ENCODE measurements at places on chromosomes 7 and 10. TPM values are rescaled to one million over a fixed set of nuclear protein-coding genes. Genes with fewer than 3 reads are reported as not detected.

DNA sequence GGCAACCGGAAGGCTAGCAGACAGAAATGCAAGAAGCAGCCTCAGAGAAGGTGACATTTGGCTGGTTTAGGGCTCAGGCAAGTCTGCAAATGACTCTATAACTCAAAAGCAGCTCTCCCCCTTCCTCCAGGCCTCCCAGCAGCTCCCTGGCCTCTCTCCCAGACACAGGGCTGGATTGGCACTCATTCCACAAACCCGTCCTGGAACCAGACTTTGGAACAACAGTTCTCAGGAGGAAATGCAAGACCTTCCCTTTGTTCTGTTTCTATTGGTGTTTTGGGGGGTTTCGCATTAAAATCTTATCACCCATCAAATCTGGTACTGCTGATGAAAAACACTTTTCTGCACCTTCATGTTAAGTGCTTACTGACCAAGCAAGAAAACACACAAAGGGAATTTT lies 40.3 kb upstream of the EFCAB10 start:
- no peak for DNase-seq

GRCh38 chr10:87886635-87887034 lies 23.2 kb downstream of the PTEN start:
- no peak for DNase-seq

- no peak for DNase-seq
Observed at GRCh38 chr10:62231371-62231770, 37.3 kb downstream of the RTKN2 start.

GRCh38 chr7:104852386-104852785 lies 161.6 kb upstream of the KMT2E start:
- no peak for DNase-seq

DNA sequence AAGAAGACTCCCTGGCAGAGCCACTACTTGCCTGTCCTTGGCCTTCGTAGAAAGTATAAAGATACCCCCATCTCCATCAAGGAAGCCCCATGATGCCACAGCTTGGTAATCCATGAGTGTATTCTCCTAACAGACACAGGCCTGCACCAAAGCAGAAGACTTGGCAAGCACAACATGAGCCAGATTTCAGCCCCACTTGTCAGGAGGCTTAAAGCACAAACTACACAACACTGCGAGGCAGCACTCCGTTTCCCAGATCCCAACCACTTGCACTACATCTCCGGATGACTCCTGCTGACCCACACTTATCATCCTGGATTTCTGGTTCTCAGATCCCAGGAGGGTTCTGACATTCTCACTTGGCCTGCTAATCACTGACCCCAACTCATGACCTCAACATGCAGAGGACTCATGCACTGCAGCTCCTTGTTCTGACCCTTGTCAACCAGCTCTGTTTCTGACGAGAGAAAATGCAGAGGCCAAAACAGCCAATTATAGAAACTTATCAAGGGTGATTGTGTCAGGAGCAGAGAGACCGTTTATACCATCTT lies 100.8 kb downstream of the RELN start:
- no peak for DNase-seq

DNA sequence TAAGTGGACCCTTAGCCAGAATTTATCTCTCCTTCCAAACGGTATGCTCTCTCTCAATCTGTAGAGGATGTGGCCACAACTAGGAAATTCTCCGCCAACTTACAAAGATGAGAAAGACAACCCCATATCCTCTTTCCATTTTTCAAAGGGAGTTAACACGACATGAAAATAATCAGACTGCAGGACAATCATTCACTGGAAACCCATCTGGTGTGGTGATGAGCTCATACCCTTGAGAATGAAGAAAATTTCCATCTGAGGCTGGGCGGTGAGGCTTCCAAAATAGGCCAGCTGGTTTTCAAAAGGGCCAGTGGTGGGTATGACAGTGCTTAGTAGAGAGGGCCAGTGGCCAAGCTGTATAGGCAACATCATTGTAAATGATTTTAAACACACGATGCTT lies 369.6 kb downstream of the FRMD4A start:
- no peak for DNase-seq

DNA sequence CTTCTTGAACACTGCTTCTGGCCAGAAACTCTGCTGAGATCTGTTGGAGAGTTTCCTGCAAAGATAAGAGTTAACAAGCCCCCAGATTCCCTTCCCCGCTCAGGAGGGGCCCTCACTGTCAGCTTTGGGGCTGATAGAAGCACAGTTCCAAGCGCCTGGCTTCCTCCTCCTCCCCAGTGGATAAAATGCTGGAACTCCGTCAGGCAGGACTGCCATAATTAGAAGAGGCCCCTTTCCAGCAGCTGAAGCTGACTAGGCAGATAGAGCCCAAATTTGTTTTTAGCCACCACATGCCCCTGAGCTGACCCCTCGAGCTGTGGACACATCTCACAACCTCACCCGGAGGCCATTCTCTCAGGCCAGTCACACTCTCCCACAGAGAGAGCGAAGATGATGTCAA lies 89.4 kb downstream of the TBXAS1 start:
- no peak for DNase-seq

GRCh38 chr7:122311050-122311700 lies 6.6 kb upstream of the FEZF1 start:
- DNase-seq, result no peak

GRCh38 chr10:86979296-86979818 lies 11.1 kb downstream of the ADIRF start:
- DNase-seq, result no peak

DNA sequence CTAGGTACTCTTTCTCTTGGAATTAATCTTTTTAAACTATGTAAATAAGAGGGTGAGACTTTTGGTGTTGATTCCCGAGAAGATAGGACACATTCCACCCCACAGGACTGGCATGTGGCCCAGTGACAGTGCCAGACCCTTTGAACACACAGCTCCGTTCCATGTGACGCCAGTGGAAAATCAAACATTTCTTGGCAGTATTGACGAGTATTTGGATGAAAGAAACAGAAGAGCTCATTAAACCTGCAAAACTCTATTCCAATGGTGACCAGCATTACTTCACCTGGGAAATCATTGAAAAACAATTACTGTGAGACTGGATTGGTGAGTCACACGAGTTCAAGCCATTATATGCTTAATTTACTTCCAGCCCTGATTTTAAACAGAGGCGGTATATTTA lies 25.8 kb downstream of the AKR1E2 start:
- DNase-seq, result no peak

DNA sequence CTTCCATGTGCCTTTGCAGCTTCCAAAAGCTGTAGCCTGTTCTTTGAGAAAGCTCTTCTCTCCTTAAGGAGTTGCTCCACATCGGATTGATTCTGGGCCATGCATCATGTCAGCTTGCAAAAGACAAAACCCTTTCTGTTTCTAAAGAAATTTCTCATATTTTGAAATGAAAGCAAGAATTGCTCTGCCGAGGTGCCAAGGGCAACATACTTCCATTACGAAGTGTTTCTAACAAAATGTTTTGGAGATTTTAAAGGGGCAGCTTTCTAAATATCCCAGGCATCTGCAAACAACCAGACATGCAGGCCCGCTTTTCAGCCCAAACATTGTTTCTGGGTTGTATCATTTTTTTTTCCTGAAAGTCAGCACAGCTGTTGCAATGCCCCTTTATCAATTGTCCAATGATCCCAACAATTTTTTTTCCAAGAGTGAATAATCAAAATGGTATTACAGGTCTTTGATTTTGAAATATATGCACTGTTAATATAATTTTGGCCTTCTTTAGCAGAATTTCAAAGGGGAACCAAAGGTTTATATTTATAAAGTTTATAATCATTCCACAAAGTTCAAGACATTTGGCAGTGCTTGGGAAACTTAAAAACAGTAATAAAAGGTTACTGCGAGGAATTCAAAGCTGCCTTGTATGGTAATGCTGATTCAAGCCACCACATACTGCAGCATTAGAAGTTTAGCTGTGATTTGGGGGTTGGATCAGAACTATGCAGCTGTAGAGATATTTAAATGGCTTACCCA lies 61.0 kb downstream of the TES start:
- no peak for DNase-seq

DNA sequence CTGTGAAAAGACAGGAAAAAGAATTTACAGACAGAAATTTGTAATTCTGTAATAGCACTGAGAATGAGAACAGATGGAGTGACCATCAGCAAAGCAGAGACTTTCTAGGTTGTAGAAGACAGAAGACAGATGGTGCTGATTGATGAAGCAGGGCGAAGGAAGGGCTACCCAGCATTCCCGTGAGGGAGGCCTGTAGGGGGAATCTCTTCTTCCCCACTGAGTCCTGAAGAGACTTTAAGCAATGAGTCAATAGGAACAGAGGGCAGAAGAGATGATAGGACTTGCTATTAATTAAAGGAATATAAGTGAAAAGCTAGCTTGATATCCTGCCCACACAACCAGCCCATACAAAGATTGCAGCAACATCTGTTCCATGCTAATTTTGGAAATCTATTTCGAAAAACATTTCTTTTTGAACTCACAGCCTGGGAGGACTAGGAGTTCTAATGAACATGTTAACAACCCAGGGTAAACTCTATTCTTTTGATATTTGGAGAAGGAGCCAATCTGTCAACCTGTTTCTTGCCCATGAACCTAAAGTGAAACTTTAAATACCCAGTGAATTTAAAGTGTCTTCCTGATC lies 44.1 kb downstream of the RALA start:
- no peak for DNase-seq

- no peak for DNase-seq
Observed at GRCh38 chr7:134933460-134934068, 52.7 kb upstream of the AGBL3 start.

Gene PILRA
- total RNA-seq, result 14.1 TPM

Gene RADIL
- total RNA-seq, result 0.50 TPM

Gene AUTS2
- total RNA-seq, result 2.9 TPM

Measured in activated T-cell treated with anti-CD3 and anti-CD28 coated beads, Interleukin-2, amount 50 U/mL, for 72 hours (primary cell).